ENCODE measurements at places on chromosomes 12 and 14.
A peak's percentile ranks its signal among the peaks of the same experiment; 100 is the strongest.

DNA sequence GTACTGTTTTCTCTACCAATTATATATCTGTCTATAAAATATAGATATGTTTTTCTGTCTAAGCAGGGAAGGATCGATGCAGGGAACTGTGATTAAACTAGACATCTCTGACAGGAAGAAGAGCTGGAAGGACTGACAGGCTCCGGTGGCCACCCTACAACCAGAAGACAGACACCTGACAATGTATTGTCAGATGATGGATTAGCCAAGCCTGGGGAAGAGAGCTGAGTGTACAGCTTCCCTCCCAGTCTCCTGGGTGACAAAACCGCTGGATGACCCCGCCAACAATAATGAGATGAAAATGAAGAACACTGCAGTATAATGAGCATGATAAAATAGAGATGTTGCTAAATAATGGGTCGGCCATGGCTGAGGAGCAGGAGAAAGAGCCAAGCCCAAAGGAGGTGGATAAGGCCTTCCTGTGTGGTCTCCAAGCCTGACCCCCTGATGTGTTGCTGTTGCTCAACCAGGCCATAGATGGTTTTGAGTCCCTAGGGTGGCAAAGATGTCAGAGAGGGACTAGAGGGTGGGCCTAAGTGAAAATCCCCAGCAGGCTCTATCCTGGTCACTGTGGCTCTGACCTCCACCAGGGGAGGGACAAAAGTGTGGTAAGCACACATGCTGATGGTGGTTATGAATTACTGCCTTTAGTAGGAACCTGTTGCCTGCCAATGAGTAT is 28.2 kb downstream of the DHRS2 start:
- no peak for DNase-seq

- peak; percentile 95 for DNase-seq
Measured at GRCh38 chr12:71439613-71440344, at the start of gene LGR5. Gene LGR5 (plus strand): TSS chr12:71439798. CDS start chr12:71440081, 283 bp downstream.

GRCh38 chr14:71815110-71815509 is 117.1 kb upstream of the RGS6 start:
- no peak for DNase-seq

DNA sequence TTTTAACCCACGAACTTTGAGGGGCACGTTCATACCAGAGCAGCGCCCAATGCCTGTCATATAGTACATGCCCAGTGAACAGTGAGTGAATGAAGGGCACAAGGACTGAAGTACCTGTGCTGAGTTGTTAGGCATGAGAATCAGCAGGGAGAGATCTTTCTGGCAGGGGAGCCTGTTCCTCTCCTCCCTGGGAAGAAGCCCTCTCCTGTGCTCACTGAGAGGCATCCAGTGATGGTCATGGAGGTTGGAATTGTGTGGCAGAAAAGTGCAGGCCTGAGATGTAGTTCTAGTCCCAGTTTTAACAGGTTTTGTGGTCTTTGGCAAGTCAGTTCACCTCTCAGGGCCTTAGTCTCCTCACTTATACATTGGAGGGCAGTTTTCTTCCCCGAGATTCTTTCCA is 20.6 kb downstream of the TEAD4 start:
- DNase-seq = no peak

DNA sequence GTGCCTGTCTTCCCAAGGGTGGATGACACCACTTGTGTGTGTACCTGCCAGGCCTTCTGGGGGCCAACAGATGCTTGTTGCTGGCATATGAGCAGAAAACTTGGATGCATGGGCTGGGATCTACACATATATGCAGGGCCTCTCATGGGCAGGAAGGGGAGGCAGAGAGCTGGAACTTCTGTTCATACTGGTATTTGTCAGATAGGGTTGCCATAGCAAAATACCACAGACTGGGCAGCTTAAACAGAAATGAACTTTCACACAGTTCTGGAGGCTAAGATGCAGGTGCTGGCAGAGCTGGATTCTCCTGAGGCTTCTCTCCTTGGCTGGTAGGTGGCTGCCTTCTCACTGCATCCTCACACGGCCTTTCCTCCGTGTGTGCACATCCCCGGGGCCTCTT is 121.8 kb downstream of the SUDS3 start:
- DNase-seq = no peak

GRCh38 chr14:50531595-50532501 is 521 bp downstream of the MAP4K5 start:
- peak; percentile 90 for DNase-seq

- DNase-seq = no peak
Measured at GRCh38 chr14:100713705-100714104, 13.0 kb upstream of the DLK1 start.

- DNase-seq = peak; percentile 41
Measured at GRCh38 chr14:65019944-65020566, 33.4 kb downstream of the FNTB start.

- no peak for DNase-seq
Measured at GRCh38 chr12:98388126-98388525, 127.3 kb upstream of the TMPO start.

- no peak for DNase-seq
Measured at GRCh38 chr12:84694116-84694515, 218.5 kb downstream of the SLC6A15 start.

GRCh38 chr12:4909410-4909733 is 333 bp upstream of the KCNA1 start:
- no peak for DNase-seq

DNA sequence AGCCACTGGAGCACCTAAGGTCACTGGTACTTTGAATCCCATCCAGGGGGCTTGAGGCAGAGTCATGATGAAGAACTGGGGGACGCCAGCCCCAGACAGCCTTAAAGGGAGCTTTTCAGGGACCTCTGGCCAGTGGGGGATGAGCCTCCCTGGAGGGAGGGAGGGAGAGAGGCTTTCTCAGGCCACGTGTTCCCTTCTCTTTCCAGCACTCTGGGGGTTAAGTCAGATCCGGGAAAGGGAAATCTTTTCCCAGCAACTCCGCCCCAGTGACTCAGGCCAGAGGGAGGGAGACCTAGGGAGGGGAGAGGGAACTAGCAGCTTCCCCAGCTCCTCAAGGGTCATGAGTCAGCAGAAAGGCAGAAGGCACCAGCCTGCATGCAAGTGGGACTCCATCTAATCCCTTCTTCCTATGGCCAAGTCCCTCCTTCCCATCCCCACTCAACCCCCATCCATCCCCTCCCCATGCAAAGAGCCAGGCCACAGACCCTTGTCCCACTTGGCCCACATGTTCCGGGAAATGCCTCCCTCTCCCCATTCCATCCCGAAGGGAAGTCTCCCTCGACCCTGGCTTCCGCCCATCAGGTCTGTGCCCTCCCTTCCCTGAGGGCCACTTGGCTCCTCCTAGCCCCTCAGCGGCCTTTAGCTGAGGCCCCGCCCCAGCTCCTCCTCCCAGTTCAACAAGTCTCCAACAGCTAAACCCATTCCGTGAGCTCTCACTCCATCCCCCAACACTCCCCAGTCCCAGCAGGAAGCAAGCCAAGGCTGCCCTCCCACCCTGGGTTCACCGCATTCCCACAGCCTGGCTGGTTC is 5.6 kb downstream of the TNFRSF1A start:
- peak; percentile 79 for DNase-seq

- no peak for DNase-seq
Measured at GRCh38 chr14:28294834-28295440, 471.6 kb upstream of the FOXG1 start.

DNA sequence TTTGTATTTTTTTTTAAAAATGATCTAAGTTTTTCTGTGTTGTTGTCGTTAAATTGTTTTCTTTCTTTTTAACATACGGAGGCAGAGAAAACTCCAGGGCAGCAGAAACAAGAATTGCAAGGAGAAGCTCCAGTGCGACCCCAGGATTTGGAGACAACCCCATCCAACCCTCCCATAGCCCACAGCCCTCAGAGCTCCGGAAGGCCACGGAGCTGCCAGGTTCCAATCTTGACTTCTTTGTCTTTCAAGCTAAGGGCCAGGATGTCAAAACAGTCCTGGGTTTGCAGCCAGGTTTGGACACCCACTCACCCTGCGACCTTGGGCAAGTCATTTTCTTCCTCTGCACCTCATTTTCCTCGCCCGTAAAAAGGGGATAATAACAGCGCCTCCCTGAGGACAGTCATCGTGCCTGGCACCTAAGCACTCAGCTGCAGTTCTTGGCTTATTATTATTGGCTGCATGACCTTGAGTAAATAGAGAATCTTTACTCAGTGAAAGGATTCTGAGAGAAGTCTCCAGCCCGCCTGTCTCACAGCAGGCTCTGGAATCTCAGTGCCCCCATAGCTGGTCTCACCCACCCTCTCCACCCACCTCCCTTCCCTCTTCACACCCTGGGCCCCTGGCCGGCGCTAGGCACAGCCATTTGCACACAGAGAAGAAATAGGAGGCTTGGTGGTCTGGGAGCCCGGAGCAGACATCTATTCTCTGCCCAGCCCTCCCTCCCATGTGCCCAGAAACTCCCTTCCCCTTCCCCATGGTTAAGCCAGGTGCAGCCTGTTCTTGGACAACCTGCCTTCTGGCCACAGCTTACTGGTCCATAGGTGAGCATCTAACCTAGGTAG is 79.4 kb upstream of the BCL11B start:
- no peak for DNase-seq

- DNase-seq = no peak
Measured at GRCh38 chr12:80273144-80273543, 170.9 kb upstream of the PTPRQ start.

GRCh38 chr12:121295746-121296617 is 527 bp downstream of the CAMKK2 start:
- DNase-seq = peak; percentile 70
